ENCODE measurements at places on chromosomes 5 and 9. TPM values are rescaled to one million over a fixed set of nuclear protein-coding genes. Genes with fewer than 3 reads are reported as not detected.

Gene NUTM2F
- total RNA-seq = not detected

Gene LIX1
- not detected for total RNA-seq

Gene RFK
- 20.7 TPM for total RNA-seq

Gene TMOD1
- not detected for total RNA-seq

Gene INSL4
- total RNA-seq = not detected

Gene FOXD4L5
- not detected for total RNA-seq

Gene BRINP1
- total RNA-seq = not detected

Gene INSL6
- total RNA-seq = not detected

Gene IL9
- total RNA-seq = not detected

Gene WNT8A
- not detected for total RNA-seq

Gene OR1Q1
- total RNA-seq = not detected

Gene FCN2
- total RNA-seq = not detected

Gene SLC6A3
- total RNA-seq = not detected

Gene GADD45G
- total RNA-seq = not detected

Gene ADAMTS12
- total RNA-seq = 15.2 TPM

Gene PCDHB9
- total RNA-seq = 4.1 TPM

Gene BARHL1
- not detected for total RNA-seq

Gene MZB1
- total RNA-seq = not detected

Gene ACTBL2
- total RNA-seq = 0.56 TPM

Gene RHOBTB3
- total RNA-seq = 54.3 TPM

Gene SLC6A18
- not detected for total RNA-seq

Gene GLDC
- 15.6 TPM for total RNA-seq

Gene SH3PXD2B
- total RNA-seq = 10.3 TPM

Gene SLC36A1
- total RNA-seq = 2.8 TPM

Gene FBLL1
- total RNA-seq = 7.6 TPM

Gene CCL21
- not detected for total RNA-seq

Gene CPLANE1
- total RNA-seq = 9.1 TPM

Gene PCDHA1
- 2.5 TPM for total RNA-seq

Gene DEPDC1B
- 26.9 TPM for total RNA-seq

Gene GCNT4
- total RNA-seq = not detected

Gene SLC28A3
- not detected for total RNA-seq

Gene GGTA1
- total RNA-seq = not detected

Gene SGCD
- 0.08 TPM for total RNA-seq

Gene MYOT
- total RNA-seq = not detected

Gene POC5
- total RNA-seq = 9.0 TPM

Gene SLC36A3
- not detected for total RNA-seq

Gene CTXN3
- not detected for total RNA-seq

Gene TNFSF15
- not detected for total RNA-seq

Gene ROR2
- not detected for total RNA-seq

Gene SPACA9
- total RNA-seq = 4.0 TPM

Gene FBXO4
- 9.0 TPM for total RNA-seq

Gene CNTNAP3B
- total RNA-seq = 53.8 TPM

Gene NCS1
- 27.7 TPM for total RNA-seq

Gene ZDHHC11
- total RNA-seq = 15.5 TPM

Gene IL5
- not detected for total RNA-seq

Gene ACOT12
- total RNA-seq = not detected

Gene PCDHAC2
- total RNA-seq = 5.3 TPM

Gene SLC45A2
- total RNA-seq = 0.49 TPM

Gene PLAC8L1
- 0.34 TPM for total RNA-seq

Gene PHAX
- total RNA-seq = 70.4 TPM
